ENCODE measurements at places on chromosomes 13 and 19.

DNA sequence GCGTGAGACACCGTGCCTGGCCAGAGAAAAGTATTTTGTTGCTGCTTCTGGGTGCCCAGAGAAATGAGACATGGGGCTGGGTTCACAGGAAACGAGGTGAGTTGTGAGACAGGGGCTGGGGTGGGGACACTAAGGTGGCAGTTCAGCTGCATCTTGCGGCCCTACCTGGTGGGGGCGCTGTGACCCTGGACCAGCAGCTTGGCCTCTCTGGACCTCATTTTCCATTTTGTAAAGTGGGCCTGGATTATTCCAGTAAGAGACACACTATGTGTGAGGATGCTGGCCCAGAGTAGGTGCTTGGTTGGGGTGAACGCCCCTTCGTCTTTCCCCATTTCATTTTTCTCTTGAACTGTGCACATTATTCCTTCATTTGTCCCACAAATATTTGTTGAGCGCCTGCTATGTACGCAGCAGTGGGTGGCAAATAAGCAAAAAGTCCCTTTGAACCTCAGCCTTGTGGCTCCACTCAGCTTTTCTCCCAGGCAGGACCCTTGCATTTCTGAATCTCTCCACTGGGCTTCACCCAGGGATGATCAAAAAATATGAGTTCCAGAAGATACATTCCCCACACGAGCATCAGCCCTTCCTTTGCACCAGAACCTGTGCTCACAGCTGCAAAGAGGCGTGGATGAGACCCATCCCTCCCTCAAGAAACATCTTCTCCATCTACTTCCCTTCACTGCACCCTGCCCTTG lies 26.6 kb upstream of the OR10H1 start:
- no peak for DNase-seq

- DNase-seq = no peak
Observed at GRCh38 chr19:15108845-15109767, 1.9 kb downstream of the SYDE1 start.

- no peak for DNase-seq
Observed at GRCh38 chr13:90768116-90768515, 579.4 kb upstream of the MIR17HG start.

- no peak for DNase-seq
Observed at GRCh38 chr19:3528539-3529211, 10.3 kb upstream of the TEKTIP1 start.

DNA sequence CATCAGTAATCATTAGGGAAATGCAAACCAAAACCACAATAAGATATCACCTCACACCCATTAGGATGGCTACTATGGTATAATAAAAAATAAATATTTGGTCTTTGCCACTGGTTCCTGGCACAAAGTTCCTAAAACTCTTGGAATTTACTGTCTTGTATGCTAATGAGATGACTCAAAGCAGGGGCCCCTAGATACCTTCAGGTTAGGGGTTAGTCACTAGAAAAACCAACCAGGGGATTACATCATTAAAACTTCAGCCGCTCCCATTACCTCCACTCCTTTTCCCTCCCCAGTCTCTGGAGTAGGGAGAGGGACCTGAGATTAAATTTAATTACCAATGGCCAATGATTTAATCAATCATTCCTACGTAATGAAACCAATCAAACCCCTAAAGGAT lies 49.6 kb downstream of the THSD1 start:
- DNase-seq = no peak

All from CD4-positive, alpha-beta T cell treated with Interleukin-4 for 4 hours (primary cell).